Right atrium auricular region (tissue), 2 donors: ENCODE measurements at places on chromosomes 6 and 20. TPM values are rescaled to one million over a fixed set of nuclear protein-coding genes. Genes with fewer than 3 reads are reported as not detected.

GRCh38 chr6:82073484-82073883, 174.1 kb downstream of the IBTK start:
- H3K27me3 ChIP-seq: no peaks in the 10 kb centered on the region
- H3K4me3 ChIP-seq: no peak overlapping the region
- no peaks in the 10 kb centered on the region for H3K4me1 ChIP-seq
- DNase-seq: no peak

DNA sequence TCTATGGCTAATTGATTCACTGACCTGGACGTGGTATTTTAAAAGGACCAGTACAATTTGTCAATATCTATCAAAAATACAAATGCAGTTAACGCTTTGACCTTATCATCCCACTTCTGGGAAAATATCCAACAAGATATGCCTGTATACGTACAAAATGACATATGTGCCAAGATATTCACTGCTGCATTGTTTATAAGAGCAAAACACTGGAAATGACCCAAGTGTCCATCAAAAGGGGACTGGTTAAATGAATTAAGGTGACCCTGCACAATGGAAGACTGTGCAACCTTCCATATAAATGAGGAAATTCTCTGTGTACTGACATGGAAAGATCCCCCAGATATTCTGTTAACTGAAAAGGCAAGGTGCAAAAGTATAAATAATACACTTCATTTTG, 13.9 kb downstream of the TRAM2 start:
- no peaks in the 10 kb centered on the region for H3K27me3 ChIP-seq
- no peak overlapping the region for H3K27ac ChIP-seq
- no peaks in the 10 kb centered on the region for H3K4me1 ChIP-seq
- DNase-seq: no peak
- H3K4me3 ChIP-seq: no peak overlapping the region

GRCh38 chr20:61556111-61556510, 304.1 kb downstream of the CDH4 start:
- H3K4me1 ChIP-seq: no peaks in the 10 kb centered on the region
- no peaks in the 10 kb centered on the region for H3K36me3 ChIP-seq
- H3K27ac ChIP-seq: no peak overlapping the region
- no peak for DNase-seq

- DNase-seq: no peak
- H3K4me3 ChIP-seq: no peak overlapping the region
- H3K27ac ChIP-seq: no peak overlapping the region
Observed at GRCh38 chr6:21265034-21265729, 328.4 kb upstream of the SOX4 start.

DNA sequence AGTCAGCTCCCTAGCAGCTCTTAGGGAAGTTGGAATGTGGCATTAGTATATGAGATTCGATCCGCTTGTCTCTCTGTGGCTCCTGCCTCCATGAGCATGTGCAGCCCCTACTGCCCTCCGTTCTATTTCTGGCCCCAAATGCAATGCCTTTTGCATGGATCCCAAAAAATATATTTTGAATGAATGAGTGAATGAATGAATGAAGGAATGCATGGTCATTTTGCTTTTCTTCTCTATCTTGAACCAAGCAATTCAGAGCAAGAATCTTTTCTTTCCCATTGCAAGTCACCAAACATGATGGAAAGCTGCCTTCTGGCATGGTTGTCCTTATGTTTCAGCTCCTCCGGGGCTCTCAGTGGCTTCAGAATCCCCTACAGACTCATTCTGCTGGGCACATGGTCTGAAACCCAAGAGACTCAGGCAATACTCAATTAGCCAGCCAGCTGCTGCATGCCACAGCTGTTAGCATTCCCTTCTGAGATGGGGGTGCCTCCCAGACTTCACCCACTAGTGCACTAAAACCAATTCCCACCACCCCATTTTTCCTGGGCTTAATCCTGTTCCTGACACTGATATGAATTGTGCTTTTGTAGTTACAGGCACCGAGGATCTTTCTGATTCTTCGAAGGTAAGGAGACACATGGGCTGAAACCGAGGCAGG, 2.6 kb upstream of the IYD start:
- H3K36me3 ChIP-seq: no peaks in the 10 kb centered on the region
- H3K27me3 ChIP-seq: no peaks in the 10 kb centered on the region
- H3K4me3 ChIP-seq: no peak overlapping the region
- DNase-seq: no peak

DNA sequence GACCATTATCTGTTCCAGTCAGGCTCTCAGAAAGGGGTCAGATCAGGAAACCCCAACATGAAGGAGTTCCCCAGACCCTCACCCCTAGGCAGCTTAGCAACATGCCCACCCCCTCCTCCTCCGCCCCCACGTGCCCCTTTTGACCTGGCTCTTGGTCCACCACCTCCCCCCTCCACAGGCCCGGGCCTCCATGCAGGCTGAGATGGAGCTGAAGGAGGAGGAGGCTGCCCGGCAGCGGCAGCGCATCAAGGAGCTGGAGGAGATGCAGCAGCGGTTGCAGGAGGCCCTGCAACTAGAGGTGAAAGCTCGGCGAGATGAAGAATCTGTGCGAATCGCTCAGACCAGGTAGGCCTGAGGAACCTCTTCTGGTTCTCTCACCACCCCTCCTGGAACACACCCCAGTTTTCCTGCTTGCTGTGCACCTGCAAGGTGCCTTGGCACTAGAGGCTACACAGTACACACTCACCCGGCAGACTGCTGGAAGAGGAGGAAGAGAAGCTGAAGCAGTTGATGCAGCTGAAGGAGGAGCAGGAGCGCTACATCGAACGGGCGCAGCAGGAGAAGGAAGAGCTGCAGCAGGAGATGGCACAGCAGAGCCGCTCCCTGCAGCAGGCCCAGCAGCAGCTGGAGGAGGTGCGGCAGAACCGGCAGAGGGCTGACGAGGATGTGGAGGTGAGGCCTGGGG, 21.9 kb downstream of the DEF6 start:
- DNase-seq: no peak

DNA sequence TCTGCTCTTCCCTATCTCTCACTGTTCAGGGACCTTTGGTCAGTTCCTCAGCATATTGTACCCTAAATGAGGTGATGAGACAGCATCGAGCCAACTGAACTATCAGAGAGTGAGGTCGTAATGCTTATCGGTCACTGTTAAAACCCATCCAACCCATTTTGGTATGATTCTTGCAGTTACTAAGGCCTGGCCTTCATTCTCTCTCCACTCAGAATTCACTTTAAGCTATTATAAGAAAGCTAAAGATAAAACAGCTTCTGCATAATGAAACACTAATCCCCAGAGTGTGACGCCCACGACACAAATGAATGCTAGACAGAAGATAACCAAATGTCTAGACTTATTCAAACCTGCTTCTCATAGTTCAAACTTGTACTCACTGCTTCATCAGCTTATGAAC, 175.8 kb downstream of the GMPR start:
- H3K27me3 ChIP-seq: no peaks in the 10 kb centered on the region
- H3K4me1 ChIP-seq: no peaks in the 10 kb centered on the region
- H3K27ac ChIP-seq: peak overlapping the region; percentile 74
- no peak overlapping the region for H3K4me3 ChIP-seq
- no peaks in the 10 kb centered on the region for H3K36me3 ChIP-seq

DNA sequence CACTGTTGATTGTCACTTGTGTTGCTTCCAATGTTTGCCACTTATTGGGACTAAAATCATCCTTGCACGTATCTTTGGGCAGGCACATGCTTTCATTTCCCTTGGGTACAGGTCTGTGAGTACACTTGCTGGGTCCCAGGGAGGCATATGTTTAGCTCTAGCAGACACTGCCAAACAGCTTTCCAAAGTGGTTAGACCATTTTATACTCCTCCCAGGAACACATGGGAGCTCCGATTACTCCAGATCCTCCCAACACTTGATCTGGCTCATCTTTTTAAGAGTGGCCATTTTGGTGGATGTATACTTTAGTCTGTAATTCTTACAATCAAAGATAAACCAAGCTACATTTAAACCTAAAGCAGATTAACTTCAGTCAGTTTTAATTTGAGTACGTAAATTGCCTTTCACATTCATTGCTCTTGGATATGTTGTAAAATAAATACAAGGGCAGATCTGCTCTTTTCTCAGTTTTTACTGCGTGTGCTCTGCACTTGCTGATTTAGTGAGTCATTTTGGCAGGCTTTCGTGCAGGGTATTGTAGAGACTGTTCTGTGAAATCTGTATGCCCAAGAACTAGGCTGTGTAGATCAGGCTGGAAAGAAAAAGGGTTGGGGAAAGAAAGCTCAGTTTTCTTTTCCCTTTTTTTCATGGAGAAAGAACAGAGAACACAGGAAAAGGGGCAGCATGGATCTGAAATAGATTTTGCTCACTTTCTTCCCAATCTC, 19.5 kb downstream of the SLC22A1 start:
- no peaks in the 10 kb centered on the region for H3K27me3 ChIP-seq
- H3K4me3 ChIP-seq: no peak overlapping the region

DNA sequence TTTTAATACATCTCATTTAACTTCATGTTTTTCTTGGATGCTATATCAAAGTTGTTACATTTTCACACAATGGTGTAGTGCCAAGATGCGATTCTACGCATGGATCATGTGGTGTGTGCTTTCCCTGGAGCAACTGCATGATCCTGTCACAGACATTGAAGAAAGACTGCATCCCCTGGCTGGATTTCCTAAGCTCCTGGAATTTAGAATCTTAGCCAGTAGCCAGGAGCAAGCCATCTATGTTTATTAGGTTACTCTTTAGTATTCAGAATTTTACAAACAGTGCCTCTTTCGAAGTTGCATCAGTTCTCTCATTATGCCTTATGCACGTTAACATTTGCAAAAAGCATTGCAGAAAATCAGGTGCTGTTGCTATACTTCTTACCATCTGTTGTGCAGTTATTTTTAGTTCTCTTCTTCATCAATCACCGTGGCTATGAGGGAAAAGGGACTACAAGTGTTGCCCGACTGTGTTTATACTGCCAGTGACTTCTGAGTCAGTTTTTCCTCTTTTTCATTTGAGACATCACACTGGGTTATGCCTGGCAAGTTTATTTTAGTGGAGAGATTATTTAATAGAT, 584.2 kb downstream of the BCKDHB start:
- DNase-seq: no peak
- H3K4me3 ChIP-seq: no peak overlapping the region
- no peak overlapping the region for H3K27ac ChIP-seq

- H3K4me3 ChIP-seq: no peak overlapping the region
- no peaks in the 10 kb centered on the region for H3K4me1 ChIP-seq
- no peaks in the 10 kb centered on the region for H3K36me3 ChIP-seq
Observed at GRCh38 chr20:57108742-57109570, 157.5 kb downstream of the BMP7 start.

- no peak overlapping the region for H3K4me3 ChIP-seq
- H3K27me3 ChIP-seq: no peaks in the 10 kb centered on the region
- H3K4me1 ChIP-seq: peaks cover 35% of the 10 kb centered on the region
- no peak overlapping the region for H3K27ac ChIP-seq
- DNase-seq: no peak
Observed at GRCh38 chr6:7121700-7122241, 14.0 kb downstream of the RREB1 start.

DNA sequence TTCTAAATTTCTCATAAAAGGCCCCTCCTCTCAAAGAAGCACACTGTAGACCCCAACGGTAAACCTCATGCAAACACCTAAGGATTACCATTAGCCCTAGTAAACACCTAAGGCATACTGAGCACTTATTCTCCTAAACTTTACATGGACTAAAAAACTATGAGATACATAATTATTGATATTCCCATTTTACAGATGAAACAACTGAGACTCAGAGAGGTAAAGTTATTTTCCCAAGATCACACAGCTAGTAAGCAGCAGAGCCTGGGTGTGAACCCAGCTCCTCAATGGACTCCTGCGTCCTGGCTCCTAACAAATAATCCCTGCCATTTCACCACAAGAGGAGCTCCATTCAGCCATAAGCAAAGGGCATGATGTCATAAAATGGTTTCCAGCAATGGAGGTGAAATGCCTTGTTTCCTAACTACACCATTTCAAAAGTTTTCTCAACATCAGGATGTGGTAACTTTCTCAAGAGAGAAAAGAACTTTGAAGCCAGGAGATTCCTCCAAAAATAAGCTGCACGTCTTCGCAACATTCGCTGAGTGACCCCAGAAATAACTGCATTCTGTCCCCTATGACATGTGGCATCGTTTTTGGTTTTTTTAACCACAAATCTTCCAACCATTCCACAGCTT, 4.1 kb downstream of the ATP9A start:
- no peaks in the 10 kb centered on the region for H3K27me3 ChIP-seq
- no peak for DNase-seq
- H3K4me3 ChIP-seq: no peak overlapping the region
- H3K4me1 ChIP-seq: no peaks in the 10 kb centered on the region
- no peaks in the 10 kb centered on the region for H3K36me3 ChIP-seq

GRCh38 chr20:36614781-36615557, 9.4 kb downstream of the RAB5IF start:
- no peak overlapping the region for H3K4me3 ChIP-seq
- H3K27me3 ChIP-seq: no peaks in the 10 kb centered on the region
- no peaks in the 10 kb centered on the region for H3K4me1 ChIP-seq
- peaks cover 50% of the 10 kb centered on the region for H3K36me3 ChIP-seq
- H3K27ac ChIP-seq: no peak overlapping the region

DNA sequence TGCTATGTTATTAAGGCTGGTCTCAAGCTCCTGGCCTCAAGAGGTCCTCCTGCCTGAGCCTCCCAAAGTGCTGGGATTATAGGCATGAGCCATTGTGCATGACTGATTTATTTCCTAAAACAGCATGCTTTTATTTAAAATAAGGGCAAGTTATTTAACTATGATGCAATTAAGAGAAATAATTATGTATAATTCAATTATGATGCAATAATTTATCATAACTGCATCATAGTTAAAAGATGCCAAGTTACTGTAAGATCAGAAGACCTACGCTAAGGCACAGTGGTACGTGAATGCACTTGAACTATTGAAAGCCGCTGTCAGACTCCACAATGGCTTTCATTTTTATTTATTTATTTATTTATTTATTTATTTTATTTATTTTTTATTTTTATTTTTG, 24.3 kb upstream of the EMILIN3 start:
- no peaks in the 10 kb centered on the region for H3K27me3 ChIP-seq
- DNase-seq: no peak
- H3K36me3 ChIP-seq: no peaks in the 10 kb centered on the region
- no peak overlapping the region for H3K27ac ChIP-seq

- no peak overlapping the region for H3K4me3 ChIP-seq
- H3K27ac ChIP-seq: no peak overlapping the region
- no peak for DNase-seq
- H3K27me3 ChIP-seq: no peaks in the 10 kb centered on the region
Observed at GRCh38 chr6:64085126-64085525, 449.5 kb downstream of the PHF3 start.

DNA sequence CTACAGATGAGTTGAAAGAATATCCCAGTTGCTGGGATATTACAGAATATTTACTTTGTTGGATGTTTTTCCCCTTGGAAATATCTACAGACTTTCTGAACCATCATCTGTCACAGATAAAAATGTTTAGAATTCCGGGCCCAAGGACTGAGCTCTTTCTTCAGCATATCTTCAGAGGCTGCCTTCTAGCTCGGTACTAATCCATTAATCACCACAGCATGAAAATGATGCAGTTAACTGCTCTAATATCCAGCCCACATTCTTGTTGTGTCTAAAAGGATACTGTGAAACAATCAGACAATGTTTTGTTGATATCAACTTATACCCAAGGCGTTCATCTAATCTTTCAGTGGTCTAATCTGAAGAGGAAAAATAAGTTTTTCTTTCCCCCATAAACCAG, 247.4 kb downstream of the TBC1D32 start:
- no peak overlapping the region for H3K4me3 ChIP-seq
- H3K27ac ChIP-seq: no peak overlapping the region
- H3K4me1 ChIP-seq: no peaks in the 10 kb centered on the region
- DNase-seq: no peak
- no peaks in the 10 kb centered on the region for H3K27me3 ChIP-seq
- H3K36me3 ChIP-seq: no peaks in the 10 kb centered on the region

The MRPS10 gene
- total RNA-seq: 52.4 TPM

The RPS21 gene
- 1,937 TPM for total RNA-seq

The LTA gene
- not detected for total RNA-seq

The STMN3 gene
- 10.1 TPM for total RNA-seq

The CALHM5 gene
- 3.4 TPM for total RNA-seq

The HCK gene
- total RNA-seq: 2.3 TPM
